ENCODE measurements at places on chromosomes 4 and X.
A peak's percentile ranks its signal among the peaks of the same experiment; 100 is the strongest.

GRCh38 chr4:111405989-111406388 is 739.3 kb upstream of the FAM241A start:
- DNase-seq = peak; percentile 54

DNA sequence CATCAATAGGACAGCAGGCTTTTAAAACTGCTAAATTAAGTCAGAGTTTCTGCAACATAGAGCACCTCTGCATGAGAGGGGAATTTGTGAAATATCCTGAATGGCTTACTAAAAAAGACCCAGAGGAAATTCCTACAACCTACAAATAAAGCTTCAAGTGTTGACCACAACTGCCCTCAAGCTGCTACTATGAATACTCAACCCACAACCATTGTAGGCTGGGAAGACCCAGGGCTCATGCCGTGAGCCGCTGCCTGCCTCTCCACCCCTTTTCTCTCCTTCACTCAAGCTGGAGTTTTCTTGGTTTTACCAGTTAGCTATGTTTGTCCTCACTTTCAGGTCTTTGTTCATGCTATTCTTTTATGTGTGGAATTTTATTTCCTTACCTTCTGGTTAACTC is 151.6 kb downstream of the EMCN start:
- no peak for DNase-seq

DNA sequence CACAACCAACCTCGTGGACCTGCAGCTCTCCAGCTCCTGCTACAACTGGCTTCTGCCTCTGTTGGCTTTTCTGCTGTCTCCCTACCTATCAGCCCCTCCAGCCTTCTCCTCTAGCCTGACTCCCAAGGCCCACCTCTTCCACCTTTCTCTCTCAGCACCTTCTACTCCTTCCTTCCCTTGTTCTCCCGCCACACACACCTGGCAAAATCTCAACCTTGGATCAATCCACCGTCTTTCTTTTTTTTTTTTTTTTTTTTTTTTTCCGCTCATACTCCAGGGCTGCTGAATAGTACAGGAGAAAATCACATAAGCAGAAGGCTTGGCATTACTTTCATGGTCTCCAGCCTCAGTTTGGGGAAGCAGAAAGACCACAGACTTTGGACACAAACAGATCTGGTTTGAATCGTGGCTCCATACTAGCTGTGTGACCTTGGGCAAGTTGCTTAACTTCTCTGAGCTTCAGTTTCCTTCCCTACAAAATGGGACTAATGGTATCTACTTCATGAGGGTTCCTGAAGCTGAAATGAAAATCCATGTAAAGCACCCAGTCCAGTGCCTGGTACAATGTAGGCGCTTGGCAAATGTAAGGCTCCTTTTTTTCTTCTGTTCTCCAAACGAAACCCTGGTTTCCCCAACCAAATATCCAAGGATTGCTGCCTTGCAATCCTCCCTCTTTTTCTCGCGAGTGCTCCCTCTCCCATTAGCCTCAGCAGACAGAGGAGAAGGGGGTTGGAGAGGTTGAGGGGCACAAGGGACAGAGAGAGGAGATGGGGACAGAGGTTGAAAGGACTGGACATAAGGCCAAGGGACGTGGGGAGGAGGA is 1.7 kb downstream of the FGD1 start:
- DNase-seq = peak; percentile 49

GRCh38 chrX:24799078-24799477 is 105.4 kb downstream of the POLA1 start:
- no peak for DNase-seq

DNA sequence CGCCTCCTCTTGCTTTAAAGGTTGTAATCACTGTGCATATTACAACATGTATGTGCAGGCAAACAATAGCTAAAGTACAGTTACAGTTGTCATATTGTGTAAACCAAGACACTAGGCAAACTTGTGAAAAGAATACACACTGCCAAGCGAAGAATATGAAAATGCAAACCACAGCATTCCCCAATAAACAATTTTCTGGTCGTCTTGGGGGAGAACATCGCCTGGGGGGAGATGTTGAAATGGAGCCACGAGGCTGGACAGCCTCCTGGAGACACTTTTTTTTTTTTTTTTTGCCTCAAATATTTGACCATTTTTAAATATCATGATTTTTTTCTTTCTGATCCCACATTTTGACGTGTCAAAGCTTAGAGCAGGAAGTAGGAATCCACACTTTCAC is 51.7 kb upstream of the PDLIM3 start:
- DNase-seq = no peak

- DNase-seq = peak; percentile 61
These were observed 200.5 kb downstream of the FAM133A start for GRCh38 chrX:93874554-93874953.

DNA sequence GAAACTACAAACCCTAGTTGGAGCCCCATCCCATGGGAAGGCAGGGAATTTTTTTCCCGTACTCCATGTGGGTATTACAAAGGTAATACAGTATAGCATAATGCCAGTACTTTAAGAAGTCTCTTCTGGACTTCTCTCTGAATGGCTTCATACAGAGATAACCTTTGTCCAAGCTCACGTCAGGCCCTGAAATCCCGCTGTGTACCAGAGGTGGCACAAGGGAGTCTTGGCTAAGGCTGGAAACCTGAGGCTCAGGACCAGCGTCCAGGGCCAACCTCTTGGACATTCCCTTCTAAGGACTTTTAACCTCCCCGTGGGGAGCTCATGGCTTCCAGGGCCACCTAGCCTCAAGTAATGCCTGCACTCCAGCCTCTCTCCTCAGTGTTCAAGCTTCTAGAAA is 338.9 kb upstream of the FAM241A start:
- DNase-seq = no peak

DNA sequence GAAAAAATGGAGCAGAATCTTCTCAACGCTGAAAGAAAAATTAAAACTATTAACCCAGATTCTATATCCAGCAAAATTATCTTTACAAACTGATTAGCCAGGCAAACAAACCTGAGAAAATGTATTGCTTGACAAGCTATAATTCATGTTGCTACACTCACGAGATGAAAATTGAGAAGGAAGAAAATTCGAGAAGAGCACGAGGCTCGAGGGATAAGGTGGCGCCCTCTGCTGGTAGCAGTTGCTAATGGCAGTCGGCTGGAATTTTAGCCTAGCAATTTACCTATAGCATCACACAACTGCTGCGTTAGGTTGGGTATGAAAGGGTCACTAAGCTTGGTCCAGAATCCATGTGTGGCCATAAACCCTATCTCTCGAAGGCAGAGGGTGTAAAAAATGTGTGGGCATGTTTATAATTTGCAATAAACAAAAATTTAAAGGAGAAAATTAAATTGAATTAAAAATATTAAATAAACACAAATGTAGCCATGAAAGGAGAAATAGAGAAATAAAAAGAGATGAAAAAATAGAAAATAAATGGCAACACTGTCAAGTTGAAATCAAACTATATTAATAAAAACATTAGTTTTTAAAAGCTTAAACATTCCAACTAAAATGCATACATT is 126.6 kb downstream of the PPP4R3C start:
- peak; percentile 42 for DNase-seq

GRCh38 chr4:95186666-95187065 is 362.1 kb downstream of the UNC5C start:
- peak; percentile 68 for DNase-seq

- DNase-seq = no peak
These were observed 85.7 kb downstream of the POU3F4 start for GRCh38 chrX:83593634-83594294.

GRCh38 chr4:38442073-38442788 is 221.8 kb upstream of the KLF3 start:
- DNase-seq = no peak

DNA sequence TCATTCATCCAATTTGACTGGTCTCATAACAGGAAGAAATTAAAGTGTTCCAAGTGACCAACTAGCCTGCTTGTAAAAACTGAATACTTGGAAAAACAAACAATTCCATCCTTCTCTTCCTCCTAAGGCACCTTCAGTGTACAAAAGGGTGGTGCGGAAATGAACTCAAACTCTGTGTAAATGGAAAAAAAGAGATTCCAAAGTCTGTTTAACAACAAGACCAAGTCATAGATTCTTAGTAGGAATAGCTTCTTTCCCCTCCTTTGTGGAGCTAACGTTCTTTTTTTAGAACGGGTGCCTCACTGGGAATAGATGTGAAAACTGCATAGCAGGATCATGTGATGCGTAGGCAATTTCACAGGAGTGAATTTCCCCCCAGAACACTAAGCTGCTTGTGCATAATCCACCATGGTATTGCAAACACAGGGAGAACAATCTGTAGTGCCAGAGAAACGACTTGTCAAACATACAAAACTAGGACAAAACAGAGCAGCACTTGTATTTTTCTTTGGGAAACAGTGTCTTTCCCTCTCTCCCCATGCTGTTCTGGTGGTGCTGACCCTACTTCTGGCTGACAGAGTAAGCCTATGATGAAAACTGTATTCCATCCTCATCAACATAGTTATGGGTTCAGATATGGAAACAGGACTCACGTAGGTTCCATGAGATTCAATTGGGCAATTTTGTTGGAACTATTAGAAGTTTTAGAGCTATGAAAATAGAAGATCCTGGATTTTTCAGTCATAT is 13.2 kb upstream of the SOD3 start:
- DNase-seq = peak; percentile 27

DNA sequence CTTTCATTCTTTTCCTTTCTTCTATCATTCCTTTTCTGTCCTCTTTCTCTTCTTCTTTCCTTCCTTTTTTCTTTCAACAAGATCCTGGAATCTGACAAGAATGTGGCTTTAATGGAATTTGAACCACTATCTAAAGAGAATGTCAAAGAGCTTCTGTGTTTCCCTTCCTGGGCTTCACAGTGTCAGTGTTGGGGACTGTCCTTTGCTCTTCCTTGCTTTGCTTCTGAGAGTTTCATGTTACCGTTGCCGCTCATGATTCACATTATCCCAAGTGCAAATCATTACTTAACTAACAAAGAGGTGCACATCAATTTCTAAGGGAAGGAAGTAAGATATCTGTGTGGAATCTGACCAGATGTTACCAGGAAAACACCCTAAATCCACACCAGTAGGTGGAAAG is 90.5 kb upstream of the DDIT4L start:
- no peak for DNase-seq

DNA sequence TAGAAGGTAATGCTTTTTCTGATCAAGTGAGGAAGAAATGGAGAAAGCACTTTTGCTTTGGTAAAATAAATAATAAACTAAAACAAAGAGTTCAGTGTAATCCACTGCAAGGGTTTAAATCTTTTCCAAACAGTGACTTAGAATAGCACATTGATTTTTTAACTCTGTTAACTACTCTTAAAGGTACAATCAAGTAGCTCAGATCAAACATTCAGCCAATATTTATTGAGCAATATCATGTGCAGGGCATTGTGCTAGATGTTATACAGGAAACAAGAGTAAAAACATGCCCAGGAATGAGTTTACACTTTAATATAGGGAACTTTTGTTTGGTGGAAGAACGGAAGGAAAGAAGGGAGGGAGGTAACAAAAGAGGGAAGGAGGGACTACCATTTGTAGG is 479.8 kb downstream of the KLHL13 start:
- DNase-seq = no peak

DNA sequence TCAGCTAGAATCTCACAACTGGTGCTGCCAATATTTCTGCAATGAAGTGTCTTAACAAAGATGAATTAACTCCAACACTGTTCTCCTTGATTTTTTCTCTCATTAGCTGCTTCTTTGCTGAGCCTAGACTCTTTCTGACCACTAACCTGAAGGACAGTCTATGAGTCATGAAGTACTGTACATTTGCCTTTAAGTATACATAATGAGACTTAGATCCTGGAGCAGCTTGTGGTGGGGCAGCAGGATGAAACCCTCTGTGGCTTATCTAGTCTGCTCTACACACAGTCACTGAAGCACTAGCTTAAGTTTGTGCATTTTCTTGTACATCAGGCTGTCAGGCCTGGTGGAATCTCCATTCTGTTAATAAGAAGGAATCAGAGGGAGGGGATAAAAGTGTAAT is 307.4 kb upstream of the SMIM31 start:
- no peak for DNase-seq

GRCh38 chrX:45794323-45794994 is 593.8 kb upstream of the DIPK2B start:
- DNase-seq = no peak

- DNase-seq = no peak
These were observed 67.9 kb downstream of the NDST3 start for GRCh38 chr4:118102195-118102594.

DNA sequence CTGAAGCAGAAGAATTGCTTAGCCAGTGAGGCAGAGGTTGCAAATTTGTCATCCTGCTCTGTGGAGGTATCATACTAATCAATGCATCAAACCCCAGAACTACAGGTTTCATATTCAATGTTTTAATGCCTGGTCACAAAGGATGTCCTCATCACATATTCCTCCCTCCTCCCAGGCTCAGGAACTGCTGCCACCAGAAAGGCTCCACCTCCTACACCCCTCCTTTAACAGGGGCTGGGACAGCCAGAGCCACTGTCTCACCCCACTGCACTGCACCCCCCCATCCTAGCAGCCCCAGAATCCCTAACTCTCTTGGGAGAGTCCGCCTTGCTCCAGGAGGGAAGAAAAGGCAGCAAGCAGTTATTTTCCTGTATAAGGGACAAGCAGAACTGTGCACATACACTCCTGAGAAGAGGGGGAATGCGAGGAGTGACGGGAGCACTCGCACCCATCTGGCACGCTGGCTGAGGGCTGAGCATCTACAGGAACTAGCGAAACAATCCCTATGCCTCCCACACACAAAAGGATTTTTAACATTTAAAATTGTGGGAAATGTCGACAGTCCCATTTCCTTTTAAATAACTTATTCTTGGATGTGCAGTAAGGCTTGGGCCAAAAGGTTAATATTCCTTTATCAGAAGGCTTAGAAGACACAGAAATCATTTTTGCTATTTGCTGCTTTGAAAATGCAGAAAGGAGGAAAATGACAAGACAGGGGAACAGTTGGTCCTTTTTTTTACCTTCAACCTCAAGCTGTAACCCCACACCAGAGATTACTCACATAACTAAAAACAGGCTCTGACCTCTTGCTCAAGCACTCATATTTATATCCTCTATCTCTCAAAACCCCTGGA is 27.8 kb downstream of the CD99L2 start:
- no peak for DNase-seq

- peak; percentile 45 for DNase-seq
These were observed 25.8 kb downstream of the OTUD4 start for GRCh38 chr4:145154573-145154972.

DNA sequence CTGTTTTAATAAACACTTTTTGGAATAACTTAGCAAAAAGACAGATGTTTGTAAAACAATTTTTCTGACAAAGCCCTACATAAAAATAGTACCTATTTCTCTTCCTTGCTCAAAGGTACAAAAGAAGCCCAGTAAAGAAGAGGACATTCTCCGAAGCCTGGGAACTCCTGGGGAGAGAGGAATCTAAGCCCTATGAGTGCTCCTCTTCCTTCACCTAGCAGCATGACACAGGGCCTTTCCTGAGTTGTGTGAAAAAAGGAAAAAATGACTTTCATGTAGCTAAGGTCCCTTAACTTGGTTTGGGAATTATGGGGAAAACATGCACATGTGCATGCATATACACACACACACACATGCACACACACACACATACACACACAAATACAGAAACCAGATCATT is 586.9 kb downstream of the TMA16 start:
- DNase-seq = no peak

DNA sequence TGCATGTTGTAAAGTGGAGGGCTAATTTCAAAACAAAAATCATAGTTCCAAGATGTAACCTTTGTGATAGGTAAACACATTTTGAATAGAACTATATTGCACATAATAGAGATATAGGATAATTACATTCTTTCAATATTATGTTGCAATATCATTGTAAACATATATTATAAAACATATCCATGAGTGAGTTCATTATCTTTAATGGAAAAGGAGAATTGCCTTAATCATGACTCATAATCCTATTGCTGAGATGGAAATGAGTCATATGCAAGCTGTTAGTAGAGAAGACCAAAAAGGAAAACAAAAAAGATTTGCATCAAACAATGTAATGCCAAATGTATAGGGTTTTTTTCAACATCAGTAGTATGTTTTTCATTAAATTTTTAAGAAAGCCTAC is 73.7 kb upstream of the WDR44 start:
- no peak for DNase-seq
